Tongue (tissue), 3 donors: ENCODE measurements at places on chromosomes 16 and 17. TPM values are rescaled to one million over a fixed set of nuclear protein-coding genes. Genes with fewer than 3 reads are reported as not detected.

DNA sequence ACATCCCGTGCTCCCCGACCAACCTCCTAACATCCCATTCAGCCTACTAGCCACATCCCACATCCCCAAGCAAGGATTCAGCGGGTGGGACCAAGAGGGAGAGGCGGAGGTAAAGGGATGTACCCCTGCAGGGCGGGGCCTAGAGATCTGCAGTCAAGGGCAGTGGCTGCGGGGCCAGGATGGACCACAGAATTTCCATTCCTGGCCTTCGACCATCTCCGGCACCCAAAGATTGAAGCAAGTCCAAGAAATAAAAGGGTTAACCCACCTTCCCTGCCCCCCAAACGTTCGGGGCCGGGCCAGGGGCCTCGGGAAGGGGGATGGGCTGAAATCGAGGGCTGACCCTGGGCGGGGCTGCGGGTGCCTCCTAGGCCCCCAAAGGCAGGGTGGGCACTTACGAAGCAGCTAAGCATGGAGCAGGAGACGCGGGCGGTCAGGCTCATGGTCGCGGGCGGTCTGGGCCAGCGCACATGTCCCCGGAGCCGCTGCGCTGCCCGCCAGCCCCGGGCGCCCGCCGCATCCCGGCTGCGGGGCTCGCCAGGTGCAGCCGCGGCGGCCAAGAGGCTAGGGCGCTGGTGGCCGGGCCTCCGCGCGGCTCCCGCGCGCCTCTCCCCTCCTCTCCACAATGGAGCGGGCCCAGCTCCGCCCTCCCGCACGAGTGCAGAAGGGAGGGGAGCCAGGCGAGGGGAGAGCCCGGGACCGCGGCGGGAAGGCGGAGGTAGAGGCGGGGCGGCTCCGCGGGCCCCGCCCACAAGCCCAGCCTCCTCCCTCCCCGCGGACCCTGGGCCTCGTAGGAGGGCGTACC lies at the start of gene MTMR4:
MTMR4 (minus strand) TSS at position 674 of the 805 bp plus-strand sequence; CDS start at position 443, 231 bp downstream.
- peak; percentile 92 for DNase-seq

- DNase-seq = no peak
These were observed 4.7 kb upstream of the IRF8 start for GRCh38 chr16:85894266-85894665.

- no peak for DNase-seq
These were observed 128.5 kb upstream of the GSE1 start for GRCh38 chr16:85484347-85485300.

DNA sequence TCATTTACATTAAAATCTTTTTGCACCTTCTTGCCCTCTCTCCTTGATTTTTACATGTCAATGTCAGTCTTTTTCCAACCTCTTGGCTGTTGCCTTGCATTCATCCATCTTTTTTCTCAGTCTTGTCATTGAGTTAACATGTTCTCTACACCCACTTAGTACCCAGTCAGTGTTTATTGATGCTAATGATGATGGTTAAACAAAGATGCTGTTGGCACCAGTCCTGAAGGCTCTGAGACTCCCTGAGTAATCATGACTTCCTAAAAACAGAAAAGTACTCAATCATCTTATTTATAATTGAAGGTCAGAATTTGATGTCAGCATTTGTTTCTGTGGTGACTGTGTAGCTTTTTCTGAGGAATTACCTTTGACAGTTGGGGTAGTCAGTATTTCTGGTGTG lies 104.5 kb downstream of the NLK start:
- DNase-seq = no peak

DNA sequence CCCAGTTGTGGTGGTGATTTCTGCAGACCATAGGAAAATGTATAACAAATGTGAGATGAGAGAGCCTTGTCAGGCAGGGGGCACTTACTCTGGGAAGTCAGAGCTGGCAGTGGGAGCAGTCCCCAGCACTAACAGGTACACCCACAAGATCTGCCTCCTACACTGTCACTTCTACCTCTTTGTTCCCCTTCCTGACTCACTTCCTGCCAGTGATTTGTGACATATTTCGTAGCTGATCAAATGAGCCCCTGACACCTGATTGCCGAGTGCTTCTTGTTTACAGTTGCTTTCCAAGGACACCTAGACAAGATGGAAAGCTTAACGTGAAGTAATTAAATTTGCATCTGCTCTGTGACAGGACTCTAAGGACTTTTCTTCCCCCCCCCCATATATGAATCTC lies 40.5 kb downstream of the FTO start:
- DNase-seq = no peak

- DNase-seq = no peak
These were observed 3.7 kb downstream of the LMF1 start for GRCh38 chr16:967077-967541.

DNA sequence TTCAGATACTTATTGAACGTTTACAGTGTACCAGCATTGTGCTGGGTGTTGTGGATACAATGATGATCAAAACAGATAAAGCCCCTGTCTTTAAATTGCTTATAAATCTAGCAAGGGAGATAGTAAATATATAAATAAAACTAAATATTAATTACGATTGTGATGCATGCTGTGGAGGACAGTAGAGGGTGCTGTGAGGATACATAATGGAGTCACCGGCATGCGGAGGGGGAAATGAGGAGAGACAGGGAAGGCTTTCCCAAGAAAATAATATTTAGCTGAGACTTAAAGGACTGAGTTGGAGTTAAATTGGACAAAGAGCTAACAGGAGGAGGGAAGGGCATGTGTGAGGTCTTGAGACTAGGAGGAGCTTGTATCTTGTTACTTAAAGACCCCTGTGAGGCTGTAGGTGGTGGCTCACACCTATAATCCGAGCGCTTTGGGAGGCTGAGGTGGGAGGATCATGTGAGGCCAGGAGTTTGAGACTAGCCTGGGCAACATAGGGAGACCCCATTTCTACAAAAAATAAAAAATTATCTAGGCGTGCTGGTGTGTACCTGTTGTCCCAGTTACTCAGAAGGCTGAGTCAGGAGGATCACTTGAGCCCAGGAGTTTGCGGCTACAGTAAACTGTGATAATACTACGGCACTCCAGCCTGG lies 2.4 kb downstream of the DHRS7B start:
- peak; percentile 66 for DNase-seq

DNA sequence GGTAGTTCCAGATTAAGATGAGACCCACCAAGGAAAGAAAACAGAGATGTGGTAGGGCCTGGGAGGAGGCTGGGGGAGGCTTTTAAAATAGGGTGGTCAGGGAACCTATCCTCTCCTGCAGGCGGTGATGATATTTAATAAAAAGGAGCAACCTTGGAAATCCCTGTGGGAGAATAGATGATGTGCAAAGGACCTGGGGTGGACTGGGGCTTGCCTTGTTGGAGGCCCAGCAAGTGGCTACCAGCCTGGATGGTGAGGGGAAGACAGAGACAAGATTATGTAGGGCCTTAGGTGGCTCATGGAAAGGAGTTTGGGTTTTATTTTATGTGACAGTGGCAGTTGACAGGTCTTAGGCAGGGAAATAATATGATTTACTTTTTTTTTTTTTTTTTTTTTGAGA lies 1.8 kb downstream of the POLR3E start:
- no peak for DNase-seq

DNA sequence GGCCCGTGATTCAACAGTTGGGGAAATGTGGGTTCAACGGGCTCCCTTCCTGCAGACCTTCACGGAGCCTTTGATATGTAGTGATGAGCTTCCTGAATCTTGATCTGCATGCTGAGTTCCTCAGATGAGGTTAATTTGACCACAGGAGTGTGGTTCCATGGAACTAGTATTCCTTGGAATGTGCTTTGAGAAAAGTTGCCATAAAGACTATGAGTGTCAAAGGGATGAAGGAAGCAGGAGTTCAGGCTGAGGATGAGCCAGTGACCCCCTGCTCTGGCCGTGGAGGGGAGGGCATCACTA lies 229.2 kb downstream of the MSI2 start:
- no peak for DNase-seq

GRCh38 chr17:75764711-75765421 lies at the start of gene GALK1:
Gene GALK1 (minus strand): TSS chr17:75765192. CDS start chr17:75765136, 56 bp downstream.
- peak; percentile 88 for DNase-seq

GRCh38 chr16:47499080-47499699 lies 38.1 kb downstream of the PHKB start:
- DNase-seq = no peak

DNA sequence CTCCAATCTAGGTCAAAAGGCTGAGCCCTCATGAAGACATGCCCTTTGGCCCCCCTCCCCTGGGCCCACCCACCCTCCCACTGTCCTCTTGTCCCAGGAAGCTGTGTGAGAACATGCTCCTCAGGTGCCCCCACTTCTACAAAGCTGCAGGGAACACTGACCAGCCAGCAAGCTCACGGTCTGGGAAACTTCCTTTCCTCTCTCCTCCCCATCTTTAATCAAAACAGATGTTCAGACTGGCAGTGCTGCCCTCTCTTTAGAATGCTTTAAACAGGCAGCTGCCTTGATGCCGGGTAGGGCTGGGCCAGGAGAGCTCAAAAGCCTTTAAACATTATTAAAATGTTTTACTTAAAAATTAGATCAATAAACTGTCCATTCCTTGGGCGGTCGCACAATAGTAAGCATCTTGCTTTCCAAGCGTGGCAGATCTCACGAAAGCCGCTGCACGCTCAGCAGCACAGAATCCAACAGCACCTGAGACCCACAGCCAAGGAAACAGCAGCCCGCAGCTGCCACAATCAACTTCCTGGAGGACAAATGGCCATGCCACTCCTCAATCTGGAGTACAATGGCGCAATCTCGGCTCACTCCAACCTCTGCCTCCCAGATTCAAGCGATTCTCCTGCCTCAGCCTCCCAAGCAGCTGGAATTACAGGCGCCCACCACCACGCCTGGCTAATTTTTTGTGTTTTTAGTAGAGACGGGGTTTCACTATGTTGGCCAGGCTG lies 399.2 kb downstream of the SLC39A11 start:
- DNase-seq = no peak

GRCh38 chr17:3796822-3797170 lies 4.2 kb downstream of the ITGAE start:
- no peak for DNase-seq

GRCh38 chr16:68235887-68236136 lies at the start of gene ESRP2:
Gene ESRP2 (minus strand): TSS chr16:68236127. CDS start chr16:68236045, 82 bp downstream.
- no peak for DNase-seq

- no peak for DNase-seq
These were observed 479.3 kb upstream of the ZFHX3 start for GRCh38 chr16:73527187-73527586.

GRCh38 chr16:2471653-2472487 lies 773 bp downstream of the NTN3 start:
- DNase-seq = no peak

- DNase-seq = peak; percentile 93
These were observed 7.5 kb upstream of the SNTB2 start for GRCh38 chr16:69179328-69180010.

- no peak for DNase-seq
These were observed 119.9 kb downstream of the BANP start for GRCh38 chr16:88070989-88071625.

DNA sequence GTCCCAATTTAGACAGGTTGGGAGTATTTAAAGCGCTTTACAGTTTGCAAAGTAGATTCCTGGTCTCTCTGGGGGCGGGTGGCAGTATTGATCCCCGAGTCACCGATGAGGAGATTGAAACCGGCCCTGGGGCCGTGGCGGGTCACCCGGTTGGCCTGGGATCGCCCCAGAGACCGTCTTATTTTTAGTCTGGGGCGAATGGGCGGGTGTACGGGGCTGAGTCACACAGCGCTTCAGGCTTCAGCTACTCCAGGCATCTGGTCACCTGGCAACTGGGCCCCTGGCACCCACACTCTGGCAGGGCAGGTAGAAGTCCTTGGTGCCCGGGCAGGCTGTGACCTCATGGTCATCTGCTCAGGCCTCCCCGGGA lies 669 bp downstream of the MIEF2 start:
- DNase-seq = peak; percentile 21

GRCh38 chr16:78925083-78925767 lies 675.3 kb downstream of the MAF start:
- peak; percentile 53 for DNase-seq

DNA sequence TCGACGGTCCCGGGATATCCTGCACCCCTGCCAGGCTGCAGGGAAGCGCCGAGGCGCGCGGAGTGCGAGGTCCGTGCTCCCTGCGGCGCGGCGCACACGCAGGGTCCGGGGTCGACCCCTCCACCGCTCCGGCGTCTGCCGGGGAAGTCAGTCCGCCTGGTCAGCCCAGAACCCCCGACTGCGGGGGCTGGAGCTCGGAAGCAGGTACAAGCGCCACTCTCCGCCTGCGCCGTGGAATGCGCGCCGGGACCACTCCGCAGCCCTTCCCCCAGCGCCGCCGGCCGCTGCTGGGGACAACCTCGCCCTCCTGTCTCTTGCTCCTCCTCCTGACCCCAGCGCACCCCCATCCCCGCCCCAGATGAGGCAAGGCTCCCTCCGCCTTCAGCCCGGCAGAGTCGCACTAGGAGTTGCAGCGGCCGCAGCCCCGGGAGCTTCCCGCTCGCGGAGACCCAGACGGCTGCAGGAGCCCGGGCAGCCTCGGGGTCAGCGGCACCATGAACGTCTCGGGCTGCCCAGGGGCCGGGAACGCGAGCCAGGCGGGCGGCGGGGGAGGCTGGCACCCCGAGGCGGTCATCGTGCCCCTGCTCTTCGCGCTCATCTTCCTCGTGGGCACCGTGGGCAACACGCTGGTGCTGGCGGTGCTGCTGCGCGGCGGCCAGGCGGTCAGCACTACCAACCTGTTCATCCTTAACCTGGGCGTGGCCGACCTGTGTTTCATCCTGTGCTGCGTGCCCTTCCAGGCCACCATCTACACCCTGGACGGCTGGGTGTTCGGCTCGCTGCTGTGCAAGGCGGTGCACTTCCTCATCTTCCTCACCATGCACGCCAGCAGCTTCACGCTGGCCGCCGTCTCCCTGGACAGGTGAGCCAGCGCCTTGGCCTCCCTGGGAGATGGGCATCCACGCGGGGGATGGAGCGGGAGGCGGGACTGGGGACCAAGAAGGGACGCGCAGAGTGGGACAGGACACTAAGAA lies at the start of gene GALR2:
GALR2 (plus strand) TSS at position 392 of the 974 bp plus-strand sequence; CDS start at position 495, 103 bp downstream.
- no peak for DNase-seq

DNA sequence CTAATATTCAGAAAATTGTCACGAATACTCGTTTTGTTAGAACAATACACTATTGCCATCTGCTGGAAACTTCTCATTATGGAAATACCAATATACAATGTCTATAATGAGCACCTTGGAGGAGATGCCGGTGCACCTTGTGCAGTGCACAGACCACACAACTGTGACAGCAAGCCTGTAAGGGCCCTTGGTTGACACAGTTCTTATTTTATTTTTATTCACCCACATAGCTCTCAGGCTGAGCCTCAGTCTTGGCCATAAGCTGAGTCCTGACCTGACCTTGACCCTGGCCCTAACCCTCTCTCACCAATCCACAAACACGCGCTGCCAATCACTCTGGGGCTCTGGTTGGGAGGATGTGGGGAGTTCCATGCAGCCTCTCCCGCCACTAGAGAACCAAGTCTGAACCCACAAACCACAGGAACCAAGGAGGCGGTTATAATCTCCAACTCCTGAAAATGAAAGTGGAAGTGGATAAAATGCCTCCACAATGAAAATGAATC lies 7.6 kb downstream of the AIPL1 start:
- DNase-seq = no peak

- no peak for DNase-seq
These were observed 345 bp downstream of the TSC2 start for GRCh38 chr16:2048116-2048543.

Gene MSI2
- 54.9 TPM for total RNA-seq

Gene ZNF785
- 12.1 TPM for total RNA-seq

Gene CALB2
- 0.31 TPM for total RNA-seq

Gene ATAD5
- total RNA-seq = 4.9 TPM

Gene ORMDL3
- total RNA-seq = 38.1 TPM

Gene INCA1
- total RNA-seq = 0.62 TPM

Gene PROCA1
- 0.21 TPM for total RNA-seq

Gene PVALEF
- not detected for total RNA-seq
